ENCODE measurements at places on chromosomes 2 and 18.

DNA sequence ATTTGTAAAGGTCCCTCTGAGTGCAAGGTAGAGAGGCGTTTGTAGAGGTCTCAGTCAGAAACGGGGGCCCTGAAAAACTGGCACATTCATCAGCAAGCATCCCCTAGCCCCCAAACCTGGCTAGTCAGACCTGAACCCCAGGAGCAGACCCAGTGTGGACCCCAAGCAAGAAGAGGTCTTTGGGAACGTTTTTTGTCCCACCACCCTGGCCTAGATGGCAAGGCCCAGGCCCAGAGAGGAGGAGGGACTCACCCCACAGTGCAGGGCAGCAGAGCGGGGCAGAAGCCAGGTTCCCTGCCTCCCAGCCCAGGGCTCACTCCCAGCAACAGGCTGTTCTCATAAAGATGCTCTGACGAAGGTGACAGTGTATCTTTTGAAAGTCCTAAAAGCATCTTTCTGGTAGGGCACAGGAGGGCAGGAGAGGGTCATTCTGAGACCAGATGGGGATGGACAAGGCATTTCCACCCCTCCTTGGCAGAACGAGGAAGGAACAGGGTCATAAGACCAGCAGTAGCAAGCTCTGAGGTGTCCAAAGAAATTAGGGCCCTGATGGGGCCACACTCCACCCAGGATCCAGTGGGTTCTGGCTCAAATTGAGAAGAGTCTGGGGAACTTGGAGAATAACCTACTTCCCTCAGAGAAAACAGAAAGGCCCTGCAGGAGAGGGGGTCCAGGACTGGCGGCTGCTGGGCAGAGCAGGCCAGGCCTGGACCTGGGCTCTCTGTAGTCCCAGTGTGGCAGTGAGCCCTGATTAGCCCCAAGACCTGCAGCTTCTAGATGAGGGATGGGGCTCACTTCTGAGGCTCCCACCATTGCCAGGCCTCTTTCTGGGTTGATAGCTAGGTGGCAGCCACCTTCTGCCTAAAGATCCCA lies 18.2 kb downstream of the ADRA2B start:
- no peak for DNase-seq

DNA sequence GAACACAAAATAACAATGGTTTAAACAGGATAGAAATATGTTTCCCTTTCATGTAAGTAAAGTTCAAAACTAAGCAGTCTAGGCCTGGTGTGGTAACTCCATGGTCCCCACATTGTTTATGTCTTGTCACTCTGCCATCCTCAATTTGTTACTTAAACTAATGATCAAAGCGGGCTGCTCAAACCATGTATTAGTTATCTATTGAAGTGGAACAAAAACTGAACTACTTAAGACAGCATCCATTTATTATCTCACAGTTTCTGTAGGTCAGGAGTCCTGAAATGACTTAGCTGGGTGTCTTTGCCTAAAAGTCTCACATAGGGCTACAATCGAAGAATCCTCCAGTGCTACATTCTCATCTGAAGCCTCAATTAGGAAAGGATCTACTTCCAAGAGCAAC lies 91.6 kb downstream of the NAB1 start:
- DNase-seq, result no peak

DNA sequence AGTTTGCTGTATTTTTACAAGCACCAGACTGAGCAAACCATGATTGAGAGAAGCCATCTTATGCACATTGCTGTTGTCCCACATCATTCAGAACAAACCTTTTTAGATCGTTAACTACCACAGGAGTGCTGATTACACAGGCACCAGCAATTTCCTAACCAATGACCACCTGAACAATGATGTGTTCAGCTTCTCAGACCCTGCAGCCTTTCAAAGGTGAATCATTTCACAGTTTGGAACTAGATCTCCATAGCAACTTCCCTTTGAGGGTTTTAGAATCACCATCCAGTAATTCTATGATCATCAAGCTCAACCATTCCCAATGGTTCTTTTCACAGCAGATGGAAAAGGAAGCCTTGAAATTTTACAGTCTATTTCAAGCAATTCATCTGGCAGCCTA lies 71.4 kb downstream of the OLA1 start:
- DNase-seq, result no peak

- DNase-seq, result no peak
Measured at GRCh38 chr2:68827666-68828065, 43.5 kb downstream of the BMP10 start.

- DNase-seq, result no peak
Measured at GRCh38 chr2:223529696-223530095, 72.5 kb downstream of the SCG2 start.

DNA sequence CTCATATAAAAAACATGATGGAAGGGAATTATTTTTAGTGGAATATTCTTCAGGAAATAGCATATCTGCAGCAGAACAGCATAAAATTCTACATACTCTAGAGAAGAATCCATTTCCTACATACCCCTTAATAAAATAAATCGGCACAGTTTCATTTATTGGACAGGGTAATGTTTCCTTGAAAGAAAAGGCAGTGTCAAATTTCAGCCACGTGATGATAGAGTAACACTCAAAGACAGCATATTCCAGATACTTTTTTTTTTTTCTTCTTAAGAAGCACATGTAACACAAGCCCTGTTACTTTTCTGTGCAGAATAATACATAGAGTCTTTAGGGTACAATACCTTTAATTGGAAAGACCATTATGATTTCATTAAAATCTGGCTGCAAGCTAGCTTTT lies 204.4 kb downstream of the SRBD1 start:
- DNase-seq, result no peak

Measured in CD4-positive, alpha-beta T cell treated with Interferon alpha-2 for 1 hour (primary cell).